ENCODE measurements at places on chromosomes 3 and 15. TPM values are rescaled to one million over a fixed set of nuclear protein-coding genes. Genes with fewer than 3 reads are reported as not detected.

GRCh38 chr3:180871901-180872300 lies 40.6 kb upstream of the FXR1 start:
- DNase-seq: peak; percentile 94

SNTN gene
- total RNA-seq: not detected

- DNase-seq: no peak
Observed at GRCh38 chr15:60223176-60223575, 174.6 kb downstream of the ANXA2 start.

ACOX2 gene
- total RNA-seq: 19.2 TPM

REC114 gene
- not detected for total RNA-seq

CCDC191 gene
- 4.2 TPM for total RNA-seq

DNA sequence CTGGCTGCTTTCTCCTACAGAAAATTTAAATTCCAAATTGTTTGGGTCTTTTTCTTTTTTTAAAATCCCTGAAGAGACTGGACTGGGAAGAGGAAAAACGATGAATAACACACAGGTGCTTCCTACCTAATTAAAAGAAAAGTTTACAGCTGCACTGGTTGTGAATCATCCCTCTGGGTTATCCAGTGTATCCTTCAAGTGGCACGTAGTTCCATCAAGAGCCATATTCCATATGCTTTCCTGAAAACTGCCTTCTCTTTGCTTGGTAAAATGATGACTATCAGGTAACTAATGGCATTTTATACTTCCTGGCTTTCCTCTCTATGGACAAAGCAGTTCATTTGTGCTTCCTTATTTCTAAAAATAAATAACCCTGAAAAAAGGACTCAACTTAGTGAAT lies 123.2 kb downstream of the MAGI1 start:
- DNase-seq: no peak

- DNase-seq: no peak
Observed at GRCh38 chr3:17972959-17973906, 230.8 kb upstream of the TBC1D5 start.

GRCh38 chr3:52470920-52471319 lies 15.5 kb downstream of the NISCH start:
- no peak for DNase-seq

- peak; percentile 14 for DNase-seq
Observed at GRCh38 chr3:882533-882932, 210.3 kb upstream of the CNTN6 start.

GRCh38 chr15:78012643-78013077 lies 64.9 kb downstream of the TBC1D2B start:
- no peak for DNase-seq

DNA sequence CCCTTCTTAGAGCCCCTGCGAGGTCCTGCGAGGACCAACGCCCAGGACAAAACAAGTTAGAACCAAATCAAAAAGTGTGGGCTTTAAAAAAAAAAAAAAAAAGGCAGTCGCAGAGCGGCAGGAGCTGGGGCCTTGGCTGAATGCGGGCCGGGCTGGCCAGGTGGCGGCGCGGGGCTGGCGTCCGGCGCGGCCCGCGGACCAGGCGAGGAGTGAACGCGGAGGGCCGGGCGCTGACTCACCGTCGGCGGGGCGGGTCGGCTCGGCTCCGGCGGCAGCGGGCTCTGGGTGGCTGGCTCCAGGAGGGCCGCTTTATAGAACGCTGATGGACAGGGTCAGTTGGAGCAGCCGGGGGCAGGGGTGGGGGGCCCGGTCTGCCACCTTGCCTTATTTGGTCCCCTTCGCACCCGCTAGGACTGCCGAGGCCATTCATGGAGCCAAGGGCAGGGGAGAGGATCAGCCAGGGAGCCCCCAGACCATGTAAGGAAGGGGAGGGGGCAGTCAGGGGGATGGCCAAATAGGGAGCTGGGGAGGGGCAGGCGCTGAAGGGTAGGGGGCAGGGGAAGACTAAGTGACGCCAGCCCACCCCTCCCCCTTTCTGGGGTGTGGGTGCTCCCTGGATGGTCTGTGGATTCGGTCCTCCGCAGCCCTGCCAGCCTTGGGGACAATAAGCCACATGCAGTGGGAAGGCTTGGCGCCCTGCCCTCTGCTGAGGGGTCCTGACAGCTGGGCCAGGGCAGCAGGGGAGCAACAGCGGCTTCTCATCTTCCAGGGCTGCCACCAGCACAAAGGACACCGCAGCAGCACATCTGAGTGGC lies at the start of gene ACTC1:
TSS of gene ACTC1 (minus strand) at position 283 of the 815 bp plus-strand sequence. CDS start 741 bp downstream, outside the sequence.
- peak; percentile 21 for DNase-seq

RBP2 gene
- not detected for total RNA-seq

- peak; percentile 16 for DNase-seq
Observed at GRCh38 chr15:94306700-94307650, 75.6 kb downstream of the MCTP2 start.

- DNase-seq: no peak
Observed at GRCh38 chr3:9795207-9795606, 2.3 kb downstream of the ARPC4 start.

DNA sequence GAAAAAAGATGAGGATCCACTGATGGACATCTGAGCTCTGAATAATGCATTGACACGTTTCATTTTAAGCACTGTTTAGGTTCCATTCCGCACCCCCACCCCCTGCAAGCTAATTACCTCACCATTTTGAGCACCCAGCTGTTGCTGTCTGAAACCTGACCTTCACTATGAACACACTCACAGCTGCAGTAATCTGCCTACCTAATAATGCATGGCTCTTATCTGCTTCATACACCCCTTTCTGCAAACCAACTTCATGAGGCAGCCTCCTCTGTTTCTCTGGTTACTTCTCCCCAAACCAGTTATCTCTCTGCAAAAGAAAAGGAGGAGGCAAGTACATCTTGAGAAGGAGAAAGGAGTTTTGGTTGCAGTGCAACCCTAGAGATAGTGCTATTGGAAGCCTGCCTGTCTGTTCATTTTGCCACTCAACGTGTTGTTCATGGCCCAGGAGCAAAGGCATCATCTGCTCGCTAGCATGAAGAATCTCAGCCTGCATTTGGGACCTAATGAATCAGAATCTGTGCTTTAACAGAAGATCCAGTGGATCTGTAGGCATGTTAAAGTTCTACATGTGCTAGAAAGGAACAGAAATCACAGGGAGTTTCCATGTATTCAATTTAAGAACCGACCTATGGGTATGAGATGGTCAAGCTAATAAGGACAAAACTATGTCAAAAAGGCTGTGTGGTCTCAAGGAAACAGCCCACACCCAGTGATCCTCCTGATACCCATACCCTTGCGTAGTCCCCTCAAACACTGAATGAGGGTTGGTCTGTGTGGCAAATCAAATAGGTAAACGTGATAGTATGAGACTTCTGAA lies 87.2 kb downstream of the MB21D2 start:
- no peak for DNase-seq

CLDN1 gene
- 0.18 TPM for total RNA-seq

DNA sequence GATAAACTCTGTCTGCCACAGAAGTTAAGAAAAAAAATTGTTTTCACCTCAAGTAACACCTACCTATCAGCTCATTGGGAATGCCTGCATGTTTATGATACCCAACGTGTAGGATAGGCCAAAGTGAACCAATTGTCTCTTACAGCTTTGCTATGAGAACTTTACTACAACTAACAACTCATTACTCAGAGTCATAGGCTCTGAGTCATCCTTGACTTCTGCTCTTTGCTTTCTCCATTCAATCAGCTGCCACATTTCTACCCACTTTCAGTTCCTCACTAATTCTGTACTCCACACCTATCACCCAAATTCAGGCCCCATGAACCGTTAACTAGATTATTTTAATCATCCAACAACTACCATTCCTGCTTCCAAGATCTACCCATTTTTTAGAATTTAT lies 843.9 kb downstream of the TUSC7 start:
- peak; percentile 43 for DNase-seq
